GM04503 (cell line): ENCODE measurements at places on chromosomes 2 and 18.

DNA sequence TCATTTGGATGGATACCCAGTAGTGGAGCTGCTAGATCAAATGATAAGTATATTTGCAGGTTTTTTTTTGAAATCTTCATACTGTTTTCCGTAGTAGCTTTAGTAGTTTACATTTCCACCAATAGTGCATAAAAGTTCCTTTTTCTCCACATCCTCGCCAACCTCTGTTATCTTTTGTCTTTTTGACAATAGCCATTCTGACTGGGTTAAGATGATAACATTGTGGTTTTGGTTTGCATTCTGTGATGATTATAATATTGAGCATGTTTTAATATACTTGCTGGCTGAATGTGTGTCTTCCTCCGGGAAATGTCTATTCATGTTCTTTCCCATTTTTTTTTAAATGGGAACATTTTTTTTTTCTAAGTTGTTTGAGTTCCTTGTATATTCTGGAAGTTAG, 260.0 kb downstream of the GULP1 start:
- DNase-seq = no peak

DNA sequence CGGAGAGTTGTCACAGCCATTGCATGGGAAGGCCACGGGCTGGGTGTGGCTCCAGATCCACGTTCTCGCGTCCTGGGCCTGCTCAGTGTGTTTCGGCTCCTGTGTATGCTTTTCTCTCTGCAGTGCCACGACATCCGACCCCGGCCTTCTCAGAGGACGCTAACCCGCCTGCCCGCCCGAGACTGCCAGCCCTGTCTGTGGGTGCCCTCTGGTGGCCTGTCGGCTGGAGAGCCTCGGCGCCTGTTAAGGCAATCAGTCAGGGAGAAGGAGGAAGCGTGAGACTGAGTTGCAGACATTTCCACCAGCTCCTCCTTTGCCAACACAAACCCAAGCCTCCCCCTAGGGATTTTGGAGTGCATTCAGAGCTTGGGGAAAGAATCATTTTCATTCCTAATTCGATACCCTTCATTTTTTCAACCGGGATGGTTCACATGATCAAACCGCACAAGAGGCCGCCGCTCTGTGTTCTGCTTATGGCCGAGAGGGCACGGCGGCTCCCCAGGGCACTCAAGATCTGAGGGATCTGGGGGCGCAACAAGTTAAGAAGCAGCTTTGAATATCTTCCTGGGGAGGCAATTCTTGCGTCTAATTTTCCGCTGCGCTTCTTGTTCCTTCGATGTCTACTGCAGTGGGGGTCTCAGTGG, 37.5 kb upstream of the ZBTB7C start:
- DNase-seq = no peak

DNA sequence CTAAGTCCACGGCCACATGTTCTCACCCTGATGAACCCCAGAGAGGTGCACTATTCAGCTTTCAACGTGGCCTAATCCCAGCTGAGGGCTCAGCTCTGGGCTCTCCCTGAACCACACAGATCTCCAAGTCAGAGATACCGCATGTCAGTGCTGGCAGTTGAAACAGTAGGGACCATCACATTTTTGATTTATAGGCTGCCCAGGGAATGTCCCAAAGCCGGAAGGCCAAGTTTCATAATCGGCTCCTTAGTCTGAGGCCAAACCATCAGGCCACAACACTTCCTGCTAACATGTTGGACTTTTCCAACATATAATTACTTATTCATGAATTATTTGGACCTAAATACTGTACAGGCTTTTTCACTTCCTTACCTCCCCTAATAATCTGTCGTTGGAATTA, 91.9 kb upstream of the KLHL29 start:
- DNase-seq = no peak

DNA sequence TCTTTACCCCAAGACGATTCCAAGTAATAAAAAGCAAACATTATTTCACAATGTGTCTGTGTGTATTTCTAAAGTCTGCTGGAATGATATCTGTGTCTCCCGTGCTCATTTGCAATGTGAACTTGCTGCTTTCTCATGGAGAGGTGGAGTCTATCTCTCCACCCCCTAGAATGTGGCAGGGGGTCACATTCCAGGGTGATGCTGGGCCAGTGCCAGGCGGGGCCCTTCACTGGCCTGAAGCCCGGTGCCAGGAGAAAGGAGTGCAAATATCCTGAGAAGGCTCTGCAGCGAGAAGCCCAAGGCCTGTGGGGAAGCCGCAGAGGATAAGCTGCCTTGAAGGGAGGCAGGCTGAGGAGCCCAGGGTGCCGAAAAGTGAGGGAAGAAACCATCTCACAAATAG, 26.8 kb upstream of the LDLRAD4 start:
- DNase-seq = no peak

DNA sequence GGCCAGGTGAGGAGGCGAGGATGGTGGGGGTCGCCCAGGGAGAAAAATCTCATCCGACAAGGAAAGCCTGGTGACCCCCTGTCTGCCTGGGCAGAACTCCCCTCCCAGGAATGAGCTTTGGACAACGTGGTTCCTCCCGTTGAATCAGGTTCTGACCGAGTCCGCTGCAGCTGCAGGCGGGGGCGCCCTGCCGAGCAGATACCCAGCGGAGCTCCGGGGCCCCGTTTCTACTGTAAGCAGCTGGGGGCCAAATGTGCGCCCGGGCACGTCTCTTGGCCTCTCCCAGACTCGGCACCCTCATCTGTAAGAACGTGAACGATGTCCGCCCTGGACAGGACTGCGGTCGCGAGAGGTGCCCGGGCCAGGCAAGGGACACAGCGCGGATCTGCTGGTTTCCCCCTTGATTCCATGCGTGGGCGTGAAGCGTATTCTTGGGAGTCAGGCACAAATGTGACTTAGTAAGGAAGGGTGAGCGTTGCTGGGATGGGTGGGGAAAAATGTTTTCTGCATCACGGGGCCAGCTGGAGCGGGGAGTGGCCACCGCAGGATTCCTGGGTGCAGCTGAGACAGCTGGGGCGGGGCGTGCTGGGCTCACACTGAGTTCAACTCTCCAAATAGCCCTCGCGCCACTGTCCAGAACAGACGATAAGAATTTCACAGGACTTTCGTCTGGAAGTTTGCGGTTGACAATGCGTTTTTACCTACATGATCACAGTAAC, 20.2 kb upstream of the TUBB6 start:
- peak; percentile 88 for DNase-seq

- DNase-seq = no peak
These were observed 25.6 kb downstream of the METTL21A start for GRCh38 chr2:207599636-207600035.

DNA sequence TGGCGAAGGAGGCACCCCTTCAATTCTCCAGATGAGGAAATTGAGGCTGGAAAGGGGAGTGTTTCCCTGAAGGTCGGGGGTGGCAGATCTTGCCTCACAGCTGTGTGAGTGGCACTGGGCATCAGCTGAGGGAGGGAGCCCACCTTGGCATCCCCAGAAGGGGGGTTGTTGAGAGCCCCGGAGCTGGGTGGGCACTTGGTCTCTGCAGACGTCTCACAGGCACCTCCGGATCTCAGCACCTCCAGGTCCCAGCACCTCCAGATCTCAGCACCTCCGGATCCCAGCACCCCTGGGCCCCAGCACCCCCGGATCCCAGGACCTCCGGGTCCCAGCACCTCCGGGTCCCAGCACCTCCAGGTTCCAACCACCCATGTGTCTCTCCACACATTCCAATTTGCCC, 137.9 kb downstream of the NFATC1 start:
- DNase-seq = no peak

GRCh38 chr2:64128943-64129391, 15.3 kb downstream of the PELI1 start:
- DNase-seq = no peak

GRCh38 chr2:218256612-218257350, 4.0 kb upstream of the GPBAR1 start:
- no peak for DNase-seq

DNA sequence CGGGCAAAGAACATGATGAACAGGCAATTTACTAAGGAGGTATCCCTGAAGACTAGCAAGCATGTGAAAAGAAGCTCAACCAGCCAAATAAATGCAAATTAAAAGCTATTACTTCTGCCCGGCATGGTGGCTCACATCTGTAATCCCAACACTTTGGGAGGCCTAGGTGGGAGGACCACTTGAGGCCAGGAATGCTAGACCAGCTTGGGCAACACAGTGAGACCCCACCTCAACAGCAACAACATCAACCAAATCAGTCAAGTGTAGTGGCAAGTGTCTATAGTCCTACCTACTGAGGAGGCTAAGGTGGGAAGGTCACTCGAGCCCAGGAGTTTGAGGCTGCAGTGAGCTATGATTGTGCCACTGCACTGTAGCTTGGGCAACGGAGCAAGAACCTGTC, 139.1 kb downstream of the MEP1B start:
- no peak for DNase-seq

- DNase-seq = no peak
These were observed 5.0 kb downstream of the KCTD1 start for GRCh38 chr18:26543373-26543772.

DNA sequence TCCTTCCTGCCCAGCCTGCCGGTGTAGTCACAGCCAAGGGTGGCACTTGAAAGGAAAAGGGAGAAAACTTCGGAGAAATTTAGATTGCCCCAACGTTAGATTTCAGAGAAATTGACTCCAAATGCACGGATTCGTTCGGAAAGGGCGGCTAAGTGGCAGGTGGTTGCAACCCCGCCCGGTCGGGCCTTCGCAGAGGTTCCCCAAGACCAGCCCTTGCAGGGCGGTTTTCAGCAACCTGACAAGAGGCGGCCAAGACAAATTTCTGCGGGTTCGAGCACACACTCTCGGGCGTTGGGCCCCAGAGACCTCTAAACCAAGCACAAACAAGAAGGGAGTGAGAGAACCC, 4.8 kb downstream of the ONECUT2 start:
- DNase-seq = no peak

DNA sequence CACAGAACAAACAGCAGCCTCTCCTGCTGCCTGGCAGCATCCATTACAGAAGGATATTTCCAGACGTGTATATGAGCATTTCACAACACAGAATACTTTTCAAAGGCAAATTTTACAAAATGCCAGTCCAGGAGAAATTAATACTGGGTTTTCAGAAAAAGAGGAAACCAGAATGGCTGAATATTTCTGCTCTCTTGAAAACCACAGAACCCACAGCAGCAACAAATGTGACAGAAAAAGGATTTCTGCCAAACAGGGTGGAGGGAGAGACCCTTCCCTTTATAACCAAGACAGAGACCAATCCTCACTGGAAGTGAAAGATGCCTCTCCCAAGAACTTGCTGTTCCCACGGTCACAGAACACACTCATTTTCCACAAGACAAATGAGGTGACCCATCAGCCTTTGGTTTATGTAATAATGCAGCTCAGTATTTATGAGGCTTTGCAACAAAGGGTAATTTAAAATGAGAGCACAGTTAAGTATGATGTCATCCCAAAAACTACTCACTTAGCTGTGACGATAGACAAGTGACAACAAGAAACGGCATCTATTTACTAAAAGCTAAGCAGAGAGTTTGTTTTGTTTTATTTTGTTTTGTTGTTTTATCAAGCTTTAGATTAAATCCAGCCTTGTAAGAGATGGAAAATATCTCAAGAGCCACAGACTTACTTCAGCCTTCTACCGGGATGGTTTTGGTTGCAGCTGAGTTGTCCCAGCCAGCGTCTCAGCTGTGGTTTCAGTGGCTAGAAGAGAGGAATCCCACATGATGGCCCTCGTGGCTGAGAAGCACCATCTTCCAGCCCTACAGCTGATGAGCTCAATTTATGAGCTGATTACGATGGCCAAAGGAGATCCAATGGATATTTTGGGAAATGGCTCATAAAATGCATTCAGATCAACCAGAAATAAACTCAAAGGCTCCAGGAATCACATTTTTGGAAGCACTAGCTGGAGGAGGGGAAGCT, 249.3 kb upstream of the AGAP1 start:
- peak; percentile 69 for DNase-seq

DNA sequence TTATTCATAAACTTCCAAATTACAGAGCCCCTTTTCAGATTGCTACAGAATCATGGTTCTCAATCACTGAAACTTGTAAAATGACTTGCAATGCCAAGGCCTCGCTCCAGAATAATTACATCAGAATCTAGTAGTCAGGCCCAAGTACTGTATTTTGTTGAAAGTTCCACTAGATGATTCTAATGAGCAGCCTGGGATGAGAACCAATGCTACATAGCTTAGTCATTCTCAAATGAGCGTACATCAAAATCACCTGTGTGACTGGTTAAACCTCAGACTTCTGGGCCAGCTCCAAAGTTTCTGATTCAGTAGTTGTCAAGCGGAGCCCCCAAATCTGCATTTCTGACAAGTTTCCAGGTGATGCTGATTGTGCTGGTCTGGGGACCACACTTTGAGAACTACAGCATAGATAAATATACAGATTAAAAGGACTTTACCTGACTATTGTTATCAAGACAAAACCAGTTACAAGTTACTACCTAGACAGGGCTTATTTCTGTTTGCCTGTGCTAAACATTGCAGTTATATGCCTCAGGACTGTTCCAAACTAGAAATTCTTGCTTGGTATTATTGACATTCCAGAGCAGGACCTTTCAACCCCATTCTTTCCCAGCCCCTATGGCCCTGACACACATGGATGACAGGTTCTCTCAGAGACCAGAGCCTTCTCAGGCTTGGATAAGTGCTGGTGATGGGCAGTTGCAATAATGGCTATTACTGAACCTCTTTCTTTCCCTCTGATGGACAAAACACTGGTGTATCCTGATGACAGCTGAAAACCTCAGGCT, 83.1 kb downstream of the UPP2 start:
- no peak for DNase-seq

DNA sequence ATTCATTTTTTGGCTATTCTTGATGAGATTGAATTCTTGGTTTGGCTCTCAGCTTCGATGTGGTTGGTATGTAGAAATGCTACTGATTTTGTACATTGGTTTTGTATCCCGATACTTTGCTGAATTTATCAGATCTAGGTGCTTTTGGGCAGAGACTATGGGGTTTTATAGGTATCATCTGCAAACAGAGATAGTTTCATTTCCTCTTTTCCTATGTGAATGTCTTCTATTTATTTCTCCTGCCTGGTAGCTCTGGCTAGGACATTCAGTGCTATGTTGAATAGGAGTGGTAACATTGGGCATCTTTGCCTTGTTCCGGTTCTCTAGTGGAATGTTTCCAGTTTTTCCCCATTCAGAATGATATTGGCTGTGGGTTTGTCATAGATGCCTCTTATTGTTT, 5.5 kb upstream of the TACR1 start:
- no peak for DNase-seq

- no peak for DNase-seq
These were observed 178.0 kb downstream of the HDAC4 start for GRCh38 chr2:239222706-239223309.

DNA sequence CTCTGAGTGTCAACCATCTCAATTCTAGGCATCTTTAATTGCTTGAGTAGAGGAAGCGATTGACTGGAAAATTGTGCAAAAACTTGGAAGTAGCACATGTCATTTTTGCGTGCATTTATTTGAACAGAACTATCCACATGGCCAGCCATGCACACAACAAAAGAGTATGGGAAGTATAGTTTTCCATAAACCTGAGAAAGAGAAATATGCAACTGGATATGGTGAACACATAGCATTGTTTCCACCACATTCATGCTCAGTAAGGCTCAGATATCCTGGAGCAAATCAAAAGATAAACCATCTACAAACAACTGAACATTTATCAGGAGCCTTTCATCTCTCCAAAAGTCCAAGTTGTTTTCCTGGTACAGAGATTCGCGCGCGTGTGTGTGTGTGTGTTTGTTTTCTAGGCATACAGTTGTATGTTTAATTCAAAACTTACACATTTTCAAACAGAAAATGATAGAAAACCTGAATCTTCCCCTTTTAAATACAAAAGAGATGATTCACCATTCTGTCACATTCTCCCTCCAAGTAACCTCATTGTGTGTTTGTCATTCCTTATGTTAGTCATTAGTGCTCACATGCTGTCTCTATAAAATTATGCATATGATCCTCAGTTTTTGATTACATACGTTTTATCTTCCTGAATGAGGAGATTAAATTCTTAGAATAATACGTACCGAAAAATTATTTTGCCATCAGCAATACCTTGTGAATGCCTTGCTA, 780.4 kb upstream of the NRXN1 start:
- DNase-seq = no peak
